ENCODE measurements at places on chromosomes 6 and 20.

GRCh38 chr20:54221353-54221752 is 13.5 kb downstream of the PFDN4 start:
- no peak for DNase-seq

DNA sequence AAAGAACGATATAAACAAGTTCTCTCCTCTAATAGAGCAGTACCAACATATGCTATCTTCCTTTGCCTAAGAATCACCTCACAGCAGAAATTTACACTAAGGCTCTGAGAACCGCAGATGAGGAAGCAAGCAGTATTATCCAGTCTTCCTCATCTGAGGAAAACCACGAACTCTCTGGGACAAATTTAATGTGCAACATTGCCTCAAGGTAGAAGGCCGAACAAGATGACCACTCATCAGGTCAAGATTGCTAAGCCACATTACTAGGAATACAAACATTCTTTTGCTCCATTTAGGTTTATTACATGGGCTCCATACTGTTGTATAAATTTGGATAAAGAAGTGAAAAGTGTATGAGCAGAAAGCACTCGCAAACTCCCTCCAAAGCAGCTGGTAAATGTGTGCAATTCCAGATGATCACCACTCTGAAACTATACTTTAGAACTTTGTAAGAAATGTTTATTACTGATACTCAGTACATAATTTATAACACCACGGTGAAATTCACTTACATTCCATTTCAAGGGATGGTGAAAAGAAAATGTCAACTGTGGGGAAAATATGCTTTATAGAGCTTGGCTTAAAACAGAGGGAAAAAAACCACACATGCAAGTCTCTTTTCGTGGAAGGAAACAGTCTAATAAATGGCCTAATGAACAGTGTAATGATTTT is 398.4 kb downstream of the BTBD9 start:
- DNase-seq, result no peak

DNA sequence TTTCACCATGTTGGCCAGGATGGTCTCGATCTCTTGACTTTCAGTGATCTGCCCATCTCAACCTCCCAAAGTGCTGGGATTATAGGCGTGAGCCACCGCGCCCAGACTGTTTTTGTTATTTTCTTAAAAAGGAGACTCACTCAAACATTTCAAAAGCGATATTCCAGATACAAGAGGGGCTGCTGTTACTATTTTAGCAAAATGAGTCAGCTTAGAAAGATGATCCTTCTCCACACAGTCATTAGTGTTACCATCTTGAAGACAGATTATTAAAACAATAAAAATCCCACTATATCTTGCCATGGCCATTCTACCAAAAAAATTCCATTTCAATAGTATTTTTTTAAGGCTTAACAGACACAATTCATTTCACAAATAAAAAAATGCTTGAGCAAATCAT is 102.8 kb downstream of the PREP start:
- no peak for DNase-seq

GRCh38 chr20:25030007-25030648 is 27.8 kb downstream of the ACSS1 start:
- DNase-seq, result no peak

DNA sequence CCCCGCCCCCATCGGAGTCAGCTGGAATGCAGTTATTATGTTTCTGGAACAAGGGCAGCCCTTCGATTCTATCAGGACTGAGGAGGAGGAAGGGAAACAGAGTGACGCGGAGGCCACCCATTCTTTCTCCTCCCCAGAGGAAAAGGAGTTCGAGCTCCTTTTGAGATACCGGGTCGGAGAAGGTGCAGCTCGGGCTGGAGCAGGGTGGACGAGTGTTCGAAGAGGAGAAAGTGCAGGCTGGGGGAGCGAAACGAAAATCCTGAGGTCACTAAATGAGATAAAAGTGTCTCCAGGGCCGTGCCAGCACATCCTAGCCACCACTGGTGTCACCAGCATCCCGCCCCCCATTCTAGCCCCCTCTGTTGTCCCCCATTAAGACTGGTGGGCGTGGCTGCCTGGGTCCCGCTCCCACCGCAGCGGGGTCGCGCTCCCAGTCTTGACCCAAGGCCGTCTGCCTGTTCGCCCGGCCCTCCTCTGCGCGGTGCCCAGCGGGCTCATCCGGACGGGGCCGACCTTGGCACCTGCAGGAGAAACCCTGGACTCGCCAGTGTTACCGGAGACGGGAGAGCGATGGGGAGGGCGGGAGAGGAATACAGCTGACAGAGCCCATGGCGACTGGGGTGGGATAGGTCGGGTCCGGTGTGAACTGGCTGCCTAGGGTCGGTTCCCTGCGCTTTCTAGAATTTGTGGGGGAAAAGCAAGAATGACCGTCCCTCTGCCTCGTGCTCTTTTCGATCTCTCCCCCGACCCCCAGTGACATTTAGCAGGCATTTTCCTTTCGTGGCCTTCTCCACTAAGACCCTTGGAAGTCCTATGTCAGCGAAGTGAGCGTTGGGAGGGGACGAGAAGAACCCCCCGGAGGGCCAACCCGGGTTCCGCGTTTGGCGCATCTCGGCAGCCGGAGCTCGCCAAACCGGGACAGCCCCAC is 16.2 kb downstream of the FOXA2 start:
- DNase-seq, result no peak

GRCh38 chr6:3729603-3730344 is 21.7 kb downstream of the PXDC1 start:
- DNase-seq, result no peak

DNA sequence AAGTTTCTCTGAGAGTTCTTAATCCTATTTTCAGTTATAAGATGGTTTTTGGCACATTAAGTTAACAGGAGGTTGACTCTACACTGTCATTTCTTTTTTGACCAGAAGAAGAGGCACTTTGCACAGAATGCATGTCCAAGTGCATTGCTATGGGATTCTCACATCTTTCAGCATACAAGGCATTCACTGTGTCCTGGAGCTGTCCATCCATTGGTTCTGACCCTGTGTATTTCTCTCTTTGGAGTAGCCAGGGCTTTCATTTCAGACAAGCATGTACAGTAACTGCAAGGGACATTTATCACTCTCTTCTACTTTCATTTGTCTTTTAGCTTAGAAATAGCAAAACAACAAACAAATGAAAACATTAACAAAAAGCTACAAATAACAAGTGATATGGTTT is 275.1 kb upstream of the IMPG1 start:
- no peak for DNase-seq
